Omental fat pad (tissue), 4 donors: ENCODE measurements at places on chromosomes 11 and 22.

DNA sequence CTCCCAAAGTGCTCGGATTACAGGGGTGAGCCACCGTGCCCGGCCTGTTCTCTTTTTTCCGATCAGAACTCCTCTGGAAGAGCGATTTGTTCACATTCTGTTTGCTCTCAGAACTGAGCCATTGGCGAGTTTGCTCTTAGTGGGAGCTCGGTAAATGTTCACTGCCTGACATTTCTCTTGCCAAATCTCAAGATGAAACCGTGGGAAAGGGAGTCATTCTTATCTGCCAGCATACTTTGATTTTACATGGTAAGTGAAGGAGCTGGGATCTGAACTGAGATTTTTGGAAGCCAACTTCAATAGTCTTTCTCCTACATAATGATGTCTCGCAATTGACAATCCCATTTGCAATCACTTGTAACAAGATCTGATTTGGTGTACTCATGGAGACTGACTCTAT lies 445.8 kb upstream of the ISX start:
- no peak for DNase-seq

GRCh38 chr11:114281388-114281956 lies 14.7 kb upstream of the NNMT start:
- no peak for DNase-seq

DNA sequence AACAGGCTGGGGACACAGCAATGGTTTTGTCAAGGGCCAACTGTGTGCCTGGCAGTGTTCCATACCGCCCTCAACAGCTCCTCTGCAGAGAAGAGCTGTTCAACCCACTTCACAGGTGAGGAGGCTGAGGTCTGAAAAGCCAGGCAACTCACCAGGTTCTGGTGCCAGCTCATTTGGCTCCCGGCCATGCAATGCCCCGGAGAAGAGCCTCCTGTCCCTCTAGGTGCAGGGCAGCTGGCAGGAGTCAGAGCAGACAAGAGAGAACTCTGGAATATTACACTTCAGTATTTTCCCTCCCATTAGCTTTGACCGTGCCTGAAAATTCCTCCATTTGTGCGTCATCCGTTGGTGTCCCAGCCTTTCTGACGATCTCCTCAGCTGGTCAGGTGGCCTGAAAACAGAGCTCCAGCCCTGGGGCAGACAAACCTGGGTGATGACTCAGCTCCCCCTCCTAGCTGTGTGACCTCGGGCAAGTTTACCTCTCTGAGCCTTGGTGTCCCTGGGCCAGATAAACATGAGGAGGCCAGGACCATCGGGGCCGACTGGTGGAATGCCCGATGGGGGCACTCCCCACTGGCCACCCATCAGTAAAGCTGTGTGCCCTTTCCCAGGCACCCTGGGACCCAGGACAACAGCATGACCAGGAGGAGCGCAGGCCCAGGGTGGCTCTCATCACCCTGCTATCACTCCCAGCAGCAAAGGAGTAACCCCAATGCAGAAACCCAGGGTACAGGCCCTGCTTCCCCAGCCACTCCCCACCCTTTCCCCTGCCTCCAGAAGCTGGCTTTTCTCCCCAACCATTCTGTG lies 9.6 kb upstream of the C1QTNF6 start:
- DNase-seq: peak; percentile 40

GRCh38 chr22:47094861-47095330 lies 332.4 kb downstream of the TBC1D22A start:
- DNase-seq: no peak

DNA sequence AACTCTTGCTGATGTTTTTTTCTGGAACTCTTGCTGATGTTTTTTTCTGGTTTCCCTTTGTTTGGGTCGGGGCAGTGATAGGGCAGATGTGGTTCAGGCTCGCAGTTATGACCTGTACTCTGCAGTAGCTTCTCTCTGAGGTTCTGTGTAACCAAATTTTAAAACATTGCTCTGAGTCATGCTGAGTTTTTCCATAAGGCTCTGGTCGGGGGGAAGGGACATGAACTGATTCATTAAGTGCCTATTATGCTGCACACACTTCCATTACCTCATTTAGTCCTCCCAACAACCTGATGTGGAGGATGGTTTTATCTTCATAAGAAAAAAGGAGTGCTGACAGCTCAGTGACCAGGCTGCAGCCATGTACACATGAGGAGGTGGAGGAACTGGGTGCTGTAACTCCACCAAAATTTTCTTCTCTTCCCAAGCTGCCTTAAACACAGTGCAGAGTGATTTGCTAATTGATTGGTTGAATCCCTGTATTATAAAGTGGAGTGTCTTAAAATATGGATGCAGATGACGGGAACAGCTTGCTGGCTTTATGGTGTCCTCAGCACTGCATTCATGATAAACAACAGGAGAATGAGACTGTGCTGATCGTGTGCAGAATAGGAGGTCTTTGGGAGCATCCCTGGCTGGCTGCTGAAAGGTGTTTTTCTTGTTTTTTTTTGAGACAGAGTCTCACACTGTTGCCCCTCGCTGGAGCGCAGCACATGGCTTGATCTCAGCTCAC lies 19.1 kb downstream of the TNRC6B start:
- no peak for DNase-seq

DNA sequence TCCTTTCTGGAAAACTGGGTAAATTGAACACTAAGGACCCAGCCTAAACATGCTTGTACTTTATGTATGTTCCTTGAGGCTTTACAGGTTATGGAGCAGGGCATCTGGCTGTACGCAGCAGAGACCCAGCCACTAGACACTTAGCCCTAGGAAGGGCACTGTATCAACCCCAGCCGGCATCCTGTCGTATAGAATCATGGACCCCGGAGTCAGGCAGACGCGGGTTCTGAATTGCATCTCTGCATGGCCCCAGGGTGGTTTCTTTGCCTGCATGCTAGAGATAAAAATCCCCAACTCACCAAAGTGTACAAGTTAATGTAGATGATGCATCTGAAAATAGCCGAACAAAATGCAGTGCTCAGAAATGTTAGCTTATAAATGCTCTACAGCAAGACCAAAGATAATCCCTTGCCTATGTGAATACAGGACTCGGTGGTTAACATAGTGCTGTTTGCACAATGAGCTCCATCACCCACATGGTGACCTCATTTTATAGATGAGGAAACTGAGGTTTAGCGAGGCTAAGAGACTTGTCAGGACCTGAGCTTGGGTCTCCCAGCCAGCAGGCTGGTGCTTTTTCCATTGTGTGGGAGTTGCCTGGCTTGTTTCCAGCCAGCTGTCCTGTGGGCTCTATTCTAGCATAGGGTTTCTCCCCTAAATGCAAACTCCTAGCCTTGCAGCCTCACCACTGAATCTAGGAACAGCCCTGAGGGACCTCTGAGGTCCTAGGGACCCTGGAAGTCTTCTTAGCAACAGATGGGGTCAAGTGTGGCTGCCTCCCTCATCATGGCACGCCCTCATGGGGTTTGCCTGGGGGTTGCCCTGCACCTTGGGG lies 7.3 kb downstream of the CD6 start:
- no peak for DNase-seq

GRCh38 chr22:29117799-29118477 lies 45.1 kb downstream of the KREMEN1 start:
- DNase-seq: no peak

GRCh38 chr11:45651841-45652749 lies 13.3 kb downstream of the CHST1 start:
- no peak for DNase-seq
